Spleen (tissue), 13 donors: ENCODE measurements at places on chromosomes 2 and 18. TPM values are rescaled to one million over a fixed set of nuclear protein-coding genes. Genes with fewer than 3 reads are reported as not detected.

The PRADC1 gene
- 10.4 TPM for polyA plus RNA-seq

- peak overlapping the region; percentile 0 for H3K27ac ChIP-seq
- H3K36me3 ChIP-seq = peaks cover 79% of the 10 kb centered on the region
- DNase-seq = no peak
- no peak overlapping the region for H3K4me3 ChIP-seq
- H3K4me1 ChIP-seq = peaks cover 14% of the 10 kb centered on the region
Observed at GRCh38 chr2:127486247-127487058, 39.8 kb downstream of the IWS1 start.

DNA sequence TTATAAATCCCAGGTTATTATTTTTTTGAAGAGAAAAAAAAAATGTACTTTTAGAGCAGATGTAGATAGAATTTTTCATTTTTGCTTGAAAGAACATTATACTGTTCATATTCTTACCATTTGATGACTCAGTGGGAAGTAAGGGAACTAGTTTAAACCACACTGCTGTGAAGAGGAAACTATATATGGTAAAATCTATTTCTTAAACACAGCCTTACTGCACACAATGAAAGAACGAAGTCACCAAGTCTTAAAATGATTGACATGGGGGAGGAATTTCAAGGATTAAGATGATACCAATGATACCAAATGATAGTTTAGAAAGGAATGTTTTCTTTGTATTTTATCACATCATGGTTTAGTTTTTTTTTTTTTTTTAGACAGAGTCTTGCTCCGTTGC, 5.0 kb downstream of the ACTR2 start:
- no peaks in the 10 kb centered on the region for H3K36me3 ChIP-seq
- DNase-seq = no peak
- H3K27ac ChIP-seq = peak overlapping the region; percentile 70
- no peaks in the 10 kb centered on the region for H3K27me3 ChIP-seq
- H3K4me3 ChIP-seq = no peak overlapping the region
- H3K4me1 ChIP-seq = peaks cover 92% of the 10 kb centered on the region

- DNase-seq = no peak
- peaks cover 8% of the 10 kb centered on the region for H3K4me1 ChIP-seq
Observed at GRCh38 chr2:6186332-6187151, 494.4 kb downstream of the SOX11 start.

GRCh38 chr2:47299555-47299954, 103.4 kb upstream of the MSH2 start:
- H3K4me1 ChIP-seq = peaks cover 65% of the 10 kb centered on the region
- H3K27ac ChIP-seq = peak overlapping the region; percentile 85
- no peaks in the 10 kb centered on the region for H3K27me3 ChIP-seq
- no peak for DNase-seq
